Motor neuron (in vitro differentiated cells): ENCODE measurements at places on chromosomes 16 and 17.

DNA sequence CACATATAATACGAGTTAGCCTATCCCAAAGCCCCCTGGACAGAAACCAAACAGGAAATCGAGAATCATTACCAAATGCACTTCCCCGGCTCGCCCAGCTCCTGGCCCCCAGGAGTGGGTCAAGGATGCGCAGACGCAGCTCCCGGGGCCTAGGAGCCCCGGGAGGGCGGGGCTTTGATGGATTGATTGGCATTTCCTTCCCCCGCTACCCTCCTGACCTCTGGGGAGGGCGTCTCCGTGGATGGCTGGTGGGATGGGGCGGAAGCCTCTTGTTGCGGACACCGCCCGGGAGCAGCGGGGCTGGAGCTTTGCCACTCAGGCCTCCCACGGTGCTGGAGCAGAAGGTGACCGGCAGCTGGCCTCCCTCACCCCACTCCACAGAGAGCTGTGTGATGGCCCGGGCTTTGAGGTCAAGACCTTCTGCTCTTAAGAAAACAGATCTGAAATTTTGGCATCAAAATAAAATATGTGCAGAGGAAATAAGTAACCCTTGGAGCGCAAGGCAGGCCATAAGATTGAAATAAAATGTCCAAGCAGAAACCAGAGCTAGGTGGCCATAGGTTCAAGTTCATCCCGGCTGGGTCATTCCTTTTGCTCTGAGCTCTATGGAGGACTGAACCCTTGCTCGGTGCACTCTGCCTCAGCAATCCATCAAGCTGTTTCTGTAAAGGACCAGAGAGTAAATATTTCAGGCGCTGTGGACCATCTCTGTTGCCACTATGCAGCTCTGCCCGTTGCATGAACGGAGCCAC lies 262.3 kb downstream of the SOX9 start:
- peak; percentile 47 for ATAC-seq

- ATAC-seq = no peak
Measured at GRCh38 chr16:85261204-85261603, 148.9 kb upstream of the CIBAR2 start.

GRCh38 chr17:69404399-69404798 lies 10.1 kb upstream of the MAP2K6 start:
- no peak for ATAC-seq

DNA sequence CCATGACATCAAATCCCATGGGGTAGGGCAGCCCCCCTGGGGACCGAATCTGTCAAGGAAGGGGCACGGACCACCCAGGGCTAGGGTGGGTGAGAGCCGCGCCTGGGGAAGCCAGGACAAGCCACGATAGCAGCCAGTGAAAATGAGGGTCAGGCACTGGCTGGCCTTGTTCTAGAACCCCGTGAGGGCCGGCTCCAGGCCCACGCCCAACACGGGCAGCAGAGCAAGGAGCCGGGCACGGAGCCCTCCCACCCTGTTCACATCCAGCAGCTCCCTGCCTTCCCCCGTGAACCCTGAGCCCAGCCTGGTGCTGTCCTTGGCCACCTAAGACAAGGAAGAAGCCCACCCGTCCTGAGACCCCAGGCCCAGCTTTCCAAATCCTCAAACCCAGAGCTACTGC lies 256.7 kb downstream of the PARN start:
- no peak for ATAC-seq

- peak; percentile 6 for ATAC-seq
Measured at GRCh38 chr17:54967621-54968261, 713 bp downstream of the COX11 start.

GRCh38 chr16:23506606-23506994 lies 3.7 kb downstream of the GGA2 start:
- ATAC-seq = no peak

GRCh38 chr16:85778873-85779272 lies 20.5 kb downstream of the EMC8 start:
- no peak for ATAC-seq

DNA sequence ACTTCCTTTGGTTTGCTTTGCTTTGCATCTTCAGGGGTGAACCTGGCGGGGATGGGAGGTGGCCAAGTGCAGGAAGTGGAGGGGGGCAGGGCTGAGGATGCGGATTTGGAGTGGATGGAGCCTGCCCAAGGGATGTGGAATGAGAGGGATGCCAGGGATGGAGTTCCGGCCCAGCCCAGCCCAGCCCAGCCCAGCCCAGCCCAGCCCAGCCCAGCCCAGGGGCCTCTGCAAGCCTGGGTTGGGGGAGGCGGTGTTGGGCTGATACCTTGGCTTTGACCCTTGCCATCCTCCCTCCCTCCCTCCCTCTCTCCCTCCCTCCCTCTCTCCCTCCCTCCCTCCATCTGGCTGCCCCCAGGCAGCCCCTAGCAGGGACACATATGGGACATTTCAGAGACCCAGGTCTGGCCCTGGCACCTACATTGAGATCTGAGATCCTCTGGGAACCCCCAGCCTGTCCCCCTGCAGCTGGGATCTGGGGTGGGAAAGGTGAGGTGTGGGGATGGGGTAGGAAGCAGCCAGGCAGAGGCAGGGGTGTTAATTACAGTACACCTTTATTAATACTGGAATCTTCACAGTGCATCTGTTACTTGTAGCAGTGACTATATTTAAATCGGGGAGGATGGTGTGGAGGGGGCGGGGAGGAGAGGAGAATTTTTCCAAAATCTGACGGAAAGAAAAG lies 14.5 kb downstream of the IL34 start:
- ATAC-seq = peak; percentile 34

- ATAC-seq = no peak
Measured at GRCh38 chr17:7292194-7292593, 2.2 kb downstream of the YBX2 start.

GRCh38 chr17:49447628-49448302 lies 33.1 kb upstream of the PHB1 start:
- ATAC-seq = no peak

DNA sequence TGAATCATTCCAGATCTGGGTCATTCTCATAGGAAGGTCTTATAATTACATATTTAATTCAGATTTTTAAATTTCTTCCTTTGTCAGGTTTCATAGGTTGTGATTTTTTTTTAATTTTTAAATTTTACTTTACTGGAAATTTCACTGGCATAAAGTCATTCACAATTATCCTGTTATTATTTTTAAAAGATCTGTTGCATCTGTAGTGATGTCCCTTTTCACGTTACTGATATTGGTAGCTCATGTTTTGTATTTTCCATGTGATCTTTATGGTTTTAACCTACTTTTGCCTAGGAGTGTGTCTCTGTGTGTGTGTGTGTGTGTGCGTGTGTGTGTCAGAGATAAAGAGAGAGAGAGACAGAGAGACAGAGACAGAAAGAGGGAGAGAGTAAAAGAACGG lies 216.6 kb upstream of the KCNJ16 start:
- no peak for ATAC-seq

- ATAC-seq = no peak
Measured at GRCh38 chr16:82917886-82918595, 291.3 kb downstream of the CDH13 start.

DNA sequence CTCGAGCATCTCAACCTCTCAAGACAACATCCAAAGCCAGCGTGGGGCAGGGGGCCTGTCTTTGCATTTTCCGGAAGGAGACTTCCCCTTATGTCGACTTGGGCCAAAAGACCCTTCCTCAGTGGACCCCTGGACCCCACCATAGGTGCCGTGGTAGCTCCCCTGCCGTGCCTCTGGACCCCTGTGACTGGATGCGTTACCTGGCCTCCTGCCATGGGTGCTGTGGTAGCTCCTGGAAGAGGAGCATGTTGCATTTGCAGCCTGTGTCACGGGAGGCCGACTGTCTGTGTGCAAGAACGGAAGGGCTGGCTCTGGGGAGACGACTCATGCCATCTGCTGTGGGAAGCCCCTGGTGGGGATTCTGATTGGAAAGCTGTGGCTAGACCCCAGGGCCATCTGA lies 130.1 kb downstream of the FOXL1 start:
- no peak for ATAC-seq

- no peak for ATAC-seq
Measured at GRCh38 chr16:78866521-78866920, 734.0 kb downstream of the MAF start.

GRCh38 chr17:7882068-7882467 lies 6.5 kb upstream of the CHD3 start:
- no peak for ATAC-seq

GRCh38 chr17:41267711-41268110 lies 2.5 kb downstream of the KRTAP9-6 start:
- no peak for ATAC-seq

DNA sequence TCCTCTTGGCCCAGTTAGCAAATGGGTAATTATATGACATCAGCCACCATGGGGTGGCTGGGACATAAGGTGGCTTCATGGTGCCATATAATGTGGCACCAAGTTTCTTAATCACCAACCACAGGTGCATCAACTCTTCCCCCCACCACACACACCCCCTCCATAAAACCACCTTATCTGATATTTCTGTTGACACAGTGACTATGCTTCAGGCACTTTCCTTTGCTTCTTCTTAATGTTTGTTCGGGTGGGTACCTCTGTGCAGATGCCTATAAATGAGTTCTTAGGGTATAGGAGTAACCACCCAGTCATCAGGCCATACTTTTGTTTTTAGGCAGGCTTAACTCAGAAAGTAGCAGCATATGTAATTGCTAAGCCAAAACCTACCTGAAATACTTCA lies 29.5 kb downstream of the RNF43 start:
- no peak for ATAC-seq

DNA sequence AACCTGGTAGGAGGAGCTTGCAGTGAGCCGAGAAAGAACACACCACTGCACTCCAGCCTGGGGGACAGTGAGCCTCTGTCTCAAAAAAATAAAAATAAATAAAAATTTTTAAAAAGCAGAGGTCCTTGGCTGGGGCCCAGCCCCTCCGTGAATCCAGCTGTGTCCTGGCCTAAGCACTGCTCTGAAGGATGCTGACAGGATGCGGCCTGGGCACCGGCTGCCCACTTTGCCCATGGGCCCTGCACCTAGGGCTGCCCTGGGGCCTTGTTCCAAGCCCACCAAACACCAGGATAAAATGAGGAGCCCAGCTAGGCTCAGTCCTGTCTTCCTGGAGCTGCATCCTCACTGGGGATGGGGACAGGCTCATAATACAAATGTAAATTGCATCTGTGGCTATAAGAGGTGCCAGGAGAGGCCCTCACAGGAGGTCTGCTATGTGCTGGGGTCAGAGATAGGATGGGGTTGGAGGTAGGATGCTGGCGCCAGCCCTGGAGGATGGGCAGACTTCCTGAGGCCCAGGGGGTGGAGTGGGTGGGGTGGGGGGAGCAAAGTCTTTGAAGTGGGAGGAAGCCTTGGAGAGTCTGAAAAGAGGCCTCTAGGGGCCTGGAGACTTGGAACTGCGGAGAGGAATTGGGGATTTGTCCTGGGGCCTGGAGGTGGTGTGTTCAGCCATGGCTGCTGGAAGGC lies 6.2 kb downstream of the C16orf89 start:
- ATAC-seq = peak; percentile 4

- no peak for ATAC-seq
Measured at GRCh38 chr16:12157517-12158093, 181.1 kb downstream of the SNX29 start.

DNA sequence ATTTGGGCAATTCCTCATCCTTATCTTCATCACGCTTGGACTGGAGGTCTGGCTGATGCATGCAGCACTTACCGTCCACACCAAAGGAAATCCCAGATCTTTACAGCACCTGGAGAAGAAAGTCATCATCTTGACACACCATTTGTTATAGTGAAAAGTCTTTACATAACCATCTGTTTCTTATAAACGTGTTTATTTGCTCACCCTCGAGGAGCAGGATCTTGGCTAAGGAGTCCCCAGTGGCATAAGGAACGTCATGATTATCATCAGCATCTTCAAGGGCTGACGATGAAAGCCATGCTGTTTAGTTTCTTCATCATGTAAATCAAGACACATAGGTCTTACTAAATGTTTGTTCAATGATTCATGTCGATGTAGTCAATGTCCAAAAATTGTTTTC lies 248.8 kb upstream of the ELAC2 start:
- no peak for ATAC-seq

GRCh38 chr16:25063865-25064264 lies 47.7 kb upstream of the LCMT1 start:
- ATAC-seq = no peak

GRCh38 chr16:2664574-2664982 lies 17.7 kb upstream of the KCTD5 start:
- ATAC-seq = no peak

GRCh38 chr17:1301546-1301945 lies 22.1 kb downstream of the TRARG1 start:
- no peak for ATAC-seq

GRCh38 chr17:56478836-56479447 lies 114.6 kb upstream of the NOG start:
- ATAC-seq = no peak

- no peak for ATAC-seq
Measured at GRCh38 chr16:62966626-62967025, 930.4 kb upstream of the CDH8 start.

- no peak for ATAC-seq
Measured at GRCh38 chr17:15946611-15947120, 1.7 kb downstream of the ADORA2B start.

- ATAC-seq = no peak
Measured at GRCh38 chr16:82643936-82644630, 17.3 kb downstream of the CDH13 start.

- no peak for ATAC-seq
Measured at GRCh38 chr16:51025588-51026290, 125.3 kb downstream of the SALL1 start.

GRCh38 chr17:45581860-45582259 lies 91.3 kb upstream of the PLEKHM1 start:
- no peak for ATAC-seq

GRCh38 chr16:48617104-48617705 lies 7.2 kb upstream of the N4BP1 start:
- peak; percentile 9 for ATAC-seq
